ENCODE measurements at places on chromosomes 2 and 18.
A peak's percentile ranks its signal among the peaks of the same experiment; 100 is the strongest.

GRCh38 chr2:66435549-66435875 lies 587 bp downstream of the MEIS1 start:
- no peak for DNase-seq

- DNase-seq: no peak
Observed at GRCh38 chr2:96113367-96113677, 3.0 kb downstream of the ADRA2B start.

DNA sequence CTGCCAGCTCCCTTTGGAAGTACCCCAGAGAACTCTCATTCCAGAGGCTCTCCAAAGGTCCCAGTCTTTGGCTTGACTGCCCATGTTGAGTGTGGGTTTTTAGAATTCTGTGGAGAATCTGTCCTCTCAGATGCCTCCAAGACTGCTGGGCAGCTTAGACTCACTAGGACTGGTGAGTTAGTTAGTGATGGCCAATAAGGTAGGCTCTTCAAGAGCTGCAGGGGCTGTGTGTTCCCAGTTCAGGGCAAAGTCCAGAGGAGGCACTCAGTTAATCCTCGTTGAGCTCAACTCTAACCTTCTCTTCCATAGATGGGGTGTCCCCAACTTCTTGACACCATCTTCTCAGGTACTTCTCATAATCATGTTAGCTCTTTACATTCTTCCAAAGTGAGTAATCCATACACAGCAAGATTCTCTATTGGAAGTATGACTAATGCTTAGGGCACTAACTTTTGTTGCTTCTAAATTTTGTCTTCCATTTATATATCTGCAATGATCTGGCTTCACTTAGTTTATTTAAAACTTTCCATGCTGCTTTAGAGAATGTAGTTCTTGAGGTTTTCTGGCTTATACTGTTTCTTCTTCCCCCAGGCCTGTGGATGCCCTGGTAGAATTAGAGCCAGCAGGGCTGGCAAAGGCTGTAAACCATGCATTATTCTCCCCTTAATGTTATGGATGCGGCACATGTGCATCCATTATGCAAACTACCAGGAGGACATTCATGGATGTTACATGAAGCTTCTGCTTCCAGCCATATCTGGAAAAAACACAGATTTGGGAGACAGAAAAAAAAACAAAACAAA lies 88.9 kb downstream of the POLE4 start:
- no peak for DNase-seq

- no peak for DNase-seq
Observed at GRCh38 chr2:98028101-98028561, 32.4 kb upstream of the TMEM131 start.

DNA sequence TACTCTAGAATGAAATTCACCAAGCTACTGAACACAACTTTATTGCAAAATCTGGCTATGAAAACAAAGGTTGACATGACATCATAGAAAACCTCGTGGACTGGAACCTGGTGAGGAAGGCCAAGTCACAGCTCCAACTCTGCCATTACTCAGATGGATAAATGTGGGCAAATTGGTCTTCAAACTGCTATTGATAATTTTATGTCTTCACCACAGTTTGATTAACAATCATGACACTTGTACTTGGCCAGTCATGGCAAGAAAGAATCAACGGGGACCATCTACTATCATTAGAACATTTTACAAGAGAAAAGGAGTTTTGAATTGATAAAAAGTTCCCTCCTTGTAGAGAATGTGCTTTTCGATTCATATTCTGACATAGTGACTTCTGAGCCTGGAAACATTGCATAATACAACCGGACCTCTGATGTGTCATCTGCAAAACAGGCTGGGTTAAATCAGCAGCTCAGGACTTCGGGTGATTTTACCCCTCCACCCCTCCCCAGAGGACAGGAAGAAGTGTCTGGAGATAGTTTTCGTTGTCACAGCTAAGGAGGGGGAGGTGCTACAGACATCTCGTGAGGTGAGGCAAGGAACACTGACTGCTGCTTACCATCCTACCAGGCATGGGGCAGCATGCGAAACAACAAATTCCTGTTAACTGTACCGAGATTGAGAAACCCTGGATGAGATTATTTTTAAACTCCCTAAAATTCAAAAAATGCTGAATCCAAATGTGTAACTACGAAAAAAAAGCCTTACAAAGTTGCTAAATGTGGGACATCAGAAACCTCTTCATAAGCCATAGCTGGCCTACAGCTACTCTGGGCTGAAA lies 8.4 kb downstream of the L3MBTL4 start:
- no peak for DNase-seq

DNA sequence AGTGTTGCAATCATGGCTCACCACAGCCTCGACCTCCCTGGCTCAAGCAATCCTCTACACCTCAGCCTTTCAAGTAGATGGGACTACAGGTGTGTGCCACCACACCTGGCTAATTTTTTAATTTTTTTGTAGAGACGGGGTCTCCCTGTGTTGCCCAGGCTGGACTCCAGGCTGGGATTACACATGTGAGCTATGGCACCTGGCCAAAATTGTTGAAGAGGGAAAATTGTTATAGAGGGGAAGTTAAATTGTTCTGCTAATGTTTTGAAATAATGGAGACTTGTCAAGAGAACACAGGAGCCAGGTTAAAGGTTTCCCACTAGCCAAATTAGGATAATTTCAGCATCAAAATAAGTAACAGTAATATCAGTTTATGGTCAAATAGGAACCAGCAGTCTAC lies 25.1 kb downstream of the PPIG start:
- DNase-seq: no peak

- peak; percentile 6 for DNase-seq
Observed at GRCh38 chr2:43059183-43059897, 167.1 kb downstream of the ZFP36L2 start.

DNA sequence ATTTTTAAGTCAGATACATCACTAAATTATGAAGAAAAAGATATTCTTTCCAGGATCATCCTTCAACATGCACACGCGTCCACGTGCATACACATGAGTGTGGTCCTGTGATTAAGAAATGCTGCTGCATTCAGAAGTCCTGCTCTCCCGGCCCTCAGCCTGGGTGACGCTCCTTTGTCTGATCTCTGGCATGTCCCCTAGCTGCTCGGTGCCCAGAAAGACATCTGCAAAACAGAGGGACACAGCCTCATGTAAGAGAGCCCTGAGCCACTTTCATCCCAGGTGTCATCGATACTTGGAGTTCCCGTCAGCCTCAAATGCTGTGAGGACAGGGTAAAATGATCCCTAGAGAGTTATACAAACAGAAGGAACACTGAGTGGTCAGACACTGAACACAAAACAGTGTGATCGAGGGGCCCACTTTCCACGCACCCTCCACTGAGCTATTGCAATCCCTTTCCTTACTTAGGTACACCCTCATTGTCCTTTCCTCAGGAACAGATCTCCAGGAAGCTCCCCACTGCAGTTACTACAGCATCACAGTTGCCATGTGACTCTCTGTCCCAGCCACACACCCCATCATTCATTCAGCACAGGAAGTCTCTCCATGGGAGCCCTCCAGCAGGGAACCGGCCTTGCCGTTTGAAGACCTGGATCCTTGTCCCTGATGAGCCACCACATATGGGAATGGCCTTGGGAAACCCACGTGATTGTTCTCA lies 32.1 kb downstream of the CRACDL start:
- DNase-seq: no peak
